Smooth muscle cell of trachea (primary cell): ENCODE measurements at places on chromosomes 7 and 10. TPM values are rescaled to one million over a fixed set of nuclear protein-coding genes. Genes with fewer than 3 reads are reported as not detected.

The ANK3 gene
- 0.99 and 4.5 TPM in 2 replicates for total RNA-seq

The NUTM2B gene
- 0.15 and 1.2 TPM in 2 replicates for total RNA-seq

The GPR85 gene
- 1.5 and 1.9 TPM in 2 replicates for total RNA-seq

The NEBL gene
- total RNA-seq, result 0.15 and 0.17 TPM in 2 replicates

The STEAP4 gene
- 1.2 and 1.7 TPM in 2 replicates for total RNA-seq

The CRHR2 gene
- not detected in 2 replicates for total RNA-seq

The LIPM gene
- total RNA-seq, result not detected in 2 replicates

The LRMDA gene
- 2.0 and 2.5 TPM in 2 replicates for total RNA-seq

The TNPO3 gene
- total RNA-seq, result 73.6 and 77.1 TPM in 2 replicates

The OR9A2 gene
- total RNA-seq, result not detected in 2 replicates

The AKR1D1 gene
- total RNA-seq, result not detected in 2 replicates

The PMS2 gene
- 19.1 and 20.7 TPM in 2 replicates for total RNA-seq

The OPALIN gene
- not detected in 2 replicates for total RNA-seq

The ADIRF gene
- total RNA-seq, result 159 and 195 TPM in 2 replicates

The SLC18A3 gene
- not detected in 2 replicates for total RNA-seq

The RET gene
- total RNA-seq, result 1.6 and 1.8 TPM in 2 replicates

The CLCN1 gene
- not detected in 2 replicates for total RNA-seq
